ENCODE measurements at places on chromosomes 4 and X.

- DNase-seq, result no peak
Observed at GRCh38 chrX:47148946-47149345, 3.9 kb downstream of the RBM10 start.

- no peak for DNase-seq
Observed at GRCh38 chrX:88604433-88605221, 142.4 kb upstream of the CPXCR1 start.

DNA sequence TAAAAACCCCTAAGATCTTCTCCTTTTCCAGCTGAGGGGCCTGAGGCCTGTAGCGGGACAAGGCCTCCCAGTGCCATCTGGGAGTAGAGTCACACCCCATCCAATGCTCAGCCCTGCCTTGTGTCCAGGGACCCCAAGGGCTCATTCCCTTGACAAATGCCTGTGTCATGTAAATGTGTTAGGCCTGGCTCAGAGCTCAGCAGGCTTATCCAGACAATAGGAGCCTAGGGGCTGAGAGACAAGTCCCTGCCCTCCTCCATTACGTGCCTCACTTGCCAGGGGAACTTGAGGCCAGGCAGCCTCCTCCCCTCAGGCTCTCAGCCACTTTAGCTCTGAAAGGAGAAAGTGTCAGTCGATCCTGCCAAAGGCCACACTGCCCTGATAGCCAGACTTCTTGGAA is 166.8 kb upstream of the MAMLD1 start:
- DNase-seq, result no peak

- DNase-seq, result no peak
Observed at GRCh38 chrX:120575379-120576114, 14.8 kb upstream of the CUL4B start.

DNA sequence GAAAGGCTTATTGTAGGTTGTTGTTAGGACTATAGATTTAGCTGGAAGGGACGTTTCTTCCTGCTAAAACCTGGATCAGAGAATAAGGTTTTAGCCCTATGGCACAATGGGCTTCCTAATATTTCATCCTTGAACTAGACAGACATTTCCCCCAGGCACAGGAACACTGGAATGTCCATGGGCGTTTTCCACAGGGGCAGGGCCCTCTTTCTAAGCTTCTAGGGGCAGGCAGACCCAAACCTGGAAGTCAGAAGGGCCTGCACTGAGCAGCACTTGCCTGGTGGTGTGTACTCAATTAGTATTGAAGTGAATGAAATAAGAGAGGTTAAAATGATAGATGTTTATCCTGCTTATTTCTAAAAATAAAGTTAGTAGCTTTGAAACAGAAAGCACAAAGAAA is 41.1 kb downstream of the CASP6 start:
- no peak for DNase-seq

All from AG08396 (cell line).